Activated CD8-positive, alpha-beta memory T cell treated with anti-CD3 and anti-CD28 coated beads for 48 hours (primary cell): ENCODE measurements at places on chromosomes 3 and 15.

- DNase-seq = no peak
These were observed 5.8 kb upstream of the GNAI2 start for GRCh38 chr3:50230104-50230793.

DNA sequence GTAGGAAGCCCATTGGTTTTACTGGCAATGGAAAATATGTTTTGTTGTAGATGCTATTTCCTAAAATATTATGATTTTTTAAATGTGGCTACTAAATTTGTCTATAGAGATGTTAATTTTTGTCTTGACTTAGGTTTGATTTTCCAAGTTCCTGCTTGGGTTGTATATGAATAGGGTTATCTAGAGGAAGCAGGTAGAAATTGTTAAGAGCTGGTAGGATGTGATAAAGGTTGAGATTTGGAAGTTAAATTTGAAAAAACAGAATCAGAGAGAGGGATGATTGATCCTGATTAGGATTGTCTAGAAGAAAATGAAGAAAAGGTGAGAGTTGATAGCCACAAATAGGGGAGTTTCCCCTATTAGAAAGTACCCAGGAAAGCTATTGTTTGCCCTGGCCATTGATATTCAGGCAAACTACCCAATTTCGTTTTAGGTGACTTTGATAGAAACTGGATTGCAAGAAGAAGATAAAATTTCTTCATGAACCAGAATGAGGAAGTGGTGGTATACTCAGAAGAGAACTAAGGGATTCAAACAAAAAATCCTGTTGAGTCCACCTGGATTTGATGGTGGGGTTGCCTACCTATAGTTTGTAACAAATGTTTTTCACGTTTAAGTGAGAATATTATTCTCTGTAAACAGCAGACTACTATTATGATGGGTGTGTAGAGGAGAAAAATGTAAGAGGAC, 91.2 kb upstream of the PHLDB2 start:
- no peak for DNase-seq

DNA sequence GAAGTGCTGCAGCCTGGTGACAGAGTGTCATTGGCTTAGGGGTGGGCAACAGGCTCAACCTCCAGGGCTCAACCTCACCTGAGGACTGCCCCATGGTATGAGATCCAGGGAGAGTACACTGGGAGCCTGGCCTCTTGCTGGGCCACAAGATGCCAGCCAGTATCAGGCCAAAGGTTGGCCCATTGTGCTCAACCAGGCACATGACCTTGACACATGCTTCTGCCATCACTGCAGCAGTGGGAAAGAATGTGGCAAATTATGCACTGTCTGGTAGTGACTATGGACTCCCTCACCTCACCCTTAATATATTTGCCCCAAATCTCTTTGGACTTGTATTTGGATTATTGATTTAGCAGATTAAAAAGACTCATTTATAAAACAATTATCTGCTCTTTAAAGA, 233.9 kb upstream of the GOLGA6L4 start:
- no peak for DNase-seq

DNA sequence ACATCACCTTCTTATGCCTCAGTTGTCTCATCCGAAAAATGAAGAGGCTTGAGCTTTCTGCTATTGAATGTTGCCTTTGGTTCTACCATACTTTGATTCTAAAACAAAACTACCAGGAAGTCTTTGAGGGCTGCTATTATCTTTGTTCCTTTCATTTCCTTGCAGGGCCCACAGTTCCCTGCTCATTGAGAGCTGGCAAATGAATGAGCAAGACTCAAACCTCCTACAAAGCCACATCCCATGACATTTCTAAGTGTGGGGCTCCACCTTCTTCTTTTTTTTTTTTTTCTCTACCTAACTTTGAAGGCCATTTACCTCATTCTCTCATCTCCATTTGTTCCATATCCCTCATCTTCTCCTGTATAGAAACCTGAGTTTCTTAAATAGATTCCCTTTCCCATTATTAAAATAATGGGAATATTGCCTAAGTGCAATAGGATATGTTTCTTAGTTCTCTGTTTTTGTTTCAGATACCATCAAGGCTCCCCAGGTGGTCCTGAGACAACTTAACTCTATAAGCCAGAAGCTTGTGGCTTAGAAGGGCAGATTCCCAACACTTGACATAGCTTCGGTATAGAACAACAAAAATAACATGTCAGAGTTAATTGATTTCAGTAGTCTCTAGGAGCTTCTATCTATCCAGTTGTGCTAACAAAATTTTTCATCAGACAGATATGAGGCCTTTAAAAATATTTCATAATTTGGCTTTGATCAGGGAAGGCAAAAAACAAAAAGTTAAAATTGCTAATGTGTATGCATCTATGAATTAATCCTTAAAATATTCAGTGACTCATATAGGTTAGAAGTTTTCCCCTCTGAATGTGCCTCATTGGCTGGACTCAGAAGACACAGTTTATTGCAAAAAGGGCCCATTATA, 951.6 kb downstream of the TUSC7 start:
- no peak for DNase-seq

GRCh38 chr3:8737823-8738222, 4.2 kb downstream of the CAV3 start:
- no peak for DNase-seq

- DNase-seq = no peak
These were observed 3.1 kb downstream of the KAT2B start for GRCh38 chr3:20043396-20043795.

DNA sequence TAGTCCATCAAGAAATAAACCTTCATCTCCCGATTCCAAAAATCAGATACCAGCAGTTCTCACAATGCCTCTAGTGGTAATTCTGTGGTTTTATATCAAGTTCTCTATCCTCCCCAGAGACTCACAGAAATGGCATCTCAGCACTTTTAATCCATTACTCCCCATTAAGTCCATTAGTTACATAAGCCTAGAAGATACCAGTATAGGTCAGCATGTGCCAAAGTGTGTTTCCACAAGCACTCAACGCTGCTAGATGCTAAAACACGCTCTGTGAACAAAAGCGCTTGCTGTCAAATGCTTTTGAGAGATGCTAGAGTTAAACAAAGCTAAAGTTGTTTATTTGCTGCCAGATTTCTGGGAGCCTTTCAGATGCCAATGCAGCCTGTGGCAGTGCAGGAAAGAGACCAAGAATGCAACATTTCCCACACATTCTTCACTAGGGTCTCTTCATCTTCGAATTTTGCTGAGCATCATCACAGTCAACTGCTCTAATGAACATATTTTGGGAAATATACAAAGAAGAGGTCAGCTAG, 918.8 kb upstream of the CFAP20DC start:
- no peak for DNase-seq

DNA sequence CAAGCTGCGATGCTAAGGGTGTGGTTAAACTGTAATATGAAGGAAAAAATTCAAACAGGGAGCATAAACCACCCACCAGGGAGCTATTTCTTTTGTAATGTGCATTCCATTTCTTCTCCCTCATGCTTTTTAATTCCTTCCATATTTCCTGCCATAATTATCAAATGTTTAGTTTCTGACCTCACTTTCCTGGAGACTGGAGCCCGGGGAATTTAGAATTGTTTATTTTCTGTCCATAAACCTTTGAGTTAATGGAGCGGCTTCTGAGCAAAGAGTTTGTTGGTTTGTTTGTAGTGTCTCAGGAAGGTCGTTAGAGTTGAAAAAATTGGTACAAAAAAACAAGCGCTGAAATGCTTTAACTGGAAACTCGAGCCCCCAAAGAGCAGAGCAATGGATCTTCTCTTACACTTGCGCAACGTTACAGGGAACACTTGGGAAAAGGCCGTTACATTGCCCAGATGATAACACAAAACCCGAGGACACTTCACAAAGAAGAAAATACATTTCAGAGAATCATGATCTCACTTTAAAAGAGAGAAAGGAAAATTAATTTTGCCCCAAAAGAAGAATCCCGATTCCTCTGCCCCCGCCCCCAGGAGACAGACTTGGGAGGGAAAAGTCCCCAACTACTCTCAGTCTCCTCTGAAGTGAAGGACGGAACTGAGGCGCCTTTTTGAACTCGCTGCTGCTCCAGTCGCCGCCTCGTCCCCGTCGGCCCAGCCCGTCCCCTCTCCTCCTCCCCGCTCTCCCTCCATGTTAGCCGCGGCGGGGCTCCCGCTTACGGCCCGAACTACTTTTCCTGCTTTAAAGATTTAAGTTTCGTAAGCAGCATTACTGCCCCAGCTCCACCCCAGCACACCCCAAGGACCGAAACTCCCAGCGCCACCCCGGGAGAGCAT, 842 bp downstream of the FSTL1 start:
- DNase-seq = no peak

DNA sequence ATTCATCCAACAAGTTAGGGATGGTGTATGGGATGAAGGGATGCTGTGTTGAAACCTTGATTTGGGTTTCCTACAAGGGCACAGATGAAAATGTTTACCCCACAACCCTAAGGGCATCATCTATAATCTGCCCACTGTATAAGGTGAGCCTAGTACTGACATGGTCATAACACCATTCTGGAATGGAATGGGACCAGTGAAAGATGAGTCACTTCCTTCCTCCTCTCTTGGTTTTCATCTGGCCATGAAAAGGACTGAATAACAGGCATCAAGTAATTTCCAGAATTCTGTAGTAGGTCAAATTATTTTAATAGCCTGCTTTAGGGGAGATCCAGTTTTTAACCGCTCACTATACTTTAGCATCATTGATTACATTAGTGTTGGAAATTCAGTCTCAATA, 538.6 kb downstream of the NR2F2 start:
- no peak for DNase-seq

GRCh38 chr3:150889106-150889505, 16.1 kb downstream of the MINDY4B start:
- DNase-seq = no peak

- no peak for DNase-seq
These were observed 100.5 kb downstream of the KCNH8 start for GRCh38 chr3:19248767-19249166.

DNA sequence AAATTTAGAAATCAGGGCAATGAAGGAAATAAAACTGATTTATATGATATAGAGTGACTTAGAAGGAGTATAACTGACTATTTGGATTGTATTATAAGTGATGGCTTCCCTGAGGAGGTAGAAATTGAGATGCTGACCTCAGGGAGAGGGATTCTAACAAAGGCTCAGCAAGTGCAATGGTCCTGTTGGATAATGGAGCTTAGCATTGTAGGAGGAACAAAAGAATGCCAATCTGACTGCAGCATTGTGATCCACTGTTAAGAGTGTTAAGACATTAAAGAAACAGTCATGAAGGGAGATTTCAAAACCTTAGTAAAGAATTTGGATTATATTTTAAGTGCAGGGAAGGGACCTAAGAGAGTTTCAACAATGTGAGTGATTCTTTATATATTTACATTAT, 158.4 kb upstream of the NAALADL2 start:
- no peak for DNase-seq

GRCh38 chr3:73801444-73801843, 176.7 kb upstream of the PDZRN3 start:
- DNase-seq = no peak
